ENCODE measurements at places on chromosomes 1 and 21.

GRCh38 chr1:18079941-18080735 lies 27.5 kb upstream of the IGSF21 start:
- no peak for DNase-seq

- no peak for DNase-seq
Observed at GRCh38 chr1:30684881-30685795, 38.2 kb downstream of the MATN1 start.

GRCh38 chr1:84972377-84972987 lies 24.4 kb downstream of the MCOLN2 start:
- DNase-seq: no peak

DNA sequence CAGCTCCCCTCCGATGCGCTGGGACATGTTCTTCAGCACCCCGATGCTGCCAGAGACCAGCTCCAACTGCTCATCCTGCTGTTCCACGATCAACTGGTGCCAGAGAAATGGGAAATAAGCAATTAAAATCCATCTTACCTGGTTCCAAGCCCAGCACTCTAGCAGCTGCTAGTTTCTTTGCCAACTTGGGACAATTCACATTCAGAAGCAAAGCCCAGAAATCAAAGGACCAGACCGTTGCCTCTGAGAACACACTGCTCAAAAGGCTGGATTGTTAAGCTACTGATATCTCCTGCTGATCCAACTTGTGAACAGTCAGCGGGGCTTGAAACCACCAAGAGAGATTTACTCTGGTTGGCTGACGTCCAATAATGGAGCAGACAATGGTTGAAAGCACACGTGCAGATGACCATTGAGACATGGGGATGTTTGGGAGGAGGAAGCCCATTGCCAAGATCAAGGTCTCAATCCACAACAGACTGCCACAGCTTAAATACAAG lies 34.4 kb downstream of the STX6 start:
- DNase-seq: no peak

Measured in AG20443 (cell line).